Activated CD4-positive, alpha-beta T cell treated with anti-CD3 and anti-CD28 coated beads, Interleukin-2, amount 50 U/mL, for 24 hours (primary cell): ENCODE measurements at places on chromosomes 4 and X.

GRCh38 chrX:103783971-103784370 lies 7.3 kb downstream of the PLP1 start:
- DNase-seq = no peak

GRCh38 chr4:181150191-181150590 lies 1093.0 kb upstream of the TENM3 start:
- DNase-seq = no peak

DNA sequence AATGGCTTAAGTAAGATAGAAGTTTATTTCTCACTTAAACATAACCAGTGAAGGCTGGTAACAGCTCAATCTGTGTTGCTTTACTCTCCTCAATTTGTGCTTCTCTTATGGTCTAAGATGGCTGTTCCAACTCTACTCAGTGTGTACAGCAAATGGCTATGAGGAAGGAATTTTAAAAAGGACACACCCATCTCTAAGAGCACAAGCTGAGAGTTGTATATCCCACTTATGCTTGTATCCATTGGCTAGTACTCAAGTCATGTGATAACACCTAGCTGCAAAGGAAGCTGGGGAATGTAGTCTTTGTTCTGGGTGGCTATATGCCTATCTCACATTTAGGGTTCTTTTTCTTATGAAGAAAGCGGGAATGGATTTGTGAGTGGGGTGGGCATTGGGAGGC lies 63.3 kb downstream of the GPAT3 start:
- no peak for DNase-seq

- DNase-seq = no peak
These were observed 323 bp downstream of the PDE6B start for GRCh38 chr4:625631-626161.

GRCh38 chr4:159104694-159105414 lies 2.0 kb downstream of the RAPGEF2 start:
- no peak for DNase-seq

DNA sequence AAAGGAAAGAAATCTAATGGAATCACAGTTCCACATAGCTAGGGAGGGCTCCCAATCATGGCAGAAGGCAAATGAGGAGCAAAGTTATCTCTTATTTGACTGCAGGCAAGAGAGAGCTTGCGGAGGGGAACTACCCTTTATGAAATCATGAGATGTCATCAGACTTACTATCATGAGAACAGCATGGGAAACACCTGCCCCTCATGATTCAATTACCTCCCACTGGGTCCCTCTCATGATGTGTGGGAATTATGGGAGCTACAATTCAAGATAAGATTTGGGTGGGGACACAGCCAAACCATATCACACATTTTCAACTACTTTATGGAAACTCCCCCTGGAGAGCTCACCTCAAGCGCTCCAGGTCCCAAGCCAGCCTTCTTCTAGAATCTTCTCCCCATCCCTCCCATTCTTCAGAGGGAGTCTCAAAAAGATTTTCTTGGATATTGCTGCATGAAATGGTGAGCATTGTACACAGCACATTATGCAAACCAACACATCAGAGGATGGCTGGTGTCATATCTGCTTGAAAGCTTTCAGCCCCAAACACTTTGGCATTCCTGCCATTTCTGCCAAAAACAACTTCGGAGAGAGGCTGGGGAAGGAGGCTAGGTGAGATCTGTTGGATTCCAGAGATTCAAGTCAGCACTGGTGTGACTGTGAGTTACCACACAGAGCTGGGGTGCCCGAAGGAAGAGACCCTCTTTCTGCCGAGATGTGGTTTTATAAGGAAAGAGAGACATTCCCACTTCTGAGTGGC lies 6.9 kb downstream of the FGFBP1 start:
- DNase-seq = no peak
